ENCODE measurements at places on chromosomes 4 and X.
A peak's percentile ranks its signal among the peaks of the same experiment; 100 is the strongest.

DNA sequence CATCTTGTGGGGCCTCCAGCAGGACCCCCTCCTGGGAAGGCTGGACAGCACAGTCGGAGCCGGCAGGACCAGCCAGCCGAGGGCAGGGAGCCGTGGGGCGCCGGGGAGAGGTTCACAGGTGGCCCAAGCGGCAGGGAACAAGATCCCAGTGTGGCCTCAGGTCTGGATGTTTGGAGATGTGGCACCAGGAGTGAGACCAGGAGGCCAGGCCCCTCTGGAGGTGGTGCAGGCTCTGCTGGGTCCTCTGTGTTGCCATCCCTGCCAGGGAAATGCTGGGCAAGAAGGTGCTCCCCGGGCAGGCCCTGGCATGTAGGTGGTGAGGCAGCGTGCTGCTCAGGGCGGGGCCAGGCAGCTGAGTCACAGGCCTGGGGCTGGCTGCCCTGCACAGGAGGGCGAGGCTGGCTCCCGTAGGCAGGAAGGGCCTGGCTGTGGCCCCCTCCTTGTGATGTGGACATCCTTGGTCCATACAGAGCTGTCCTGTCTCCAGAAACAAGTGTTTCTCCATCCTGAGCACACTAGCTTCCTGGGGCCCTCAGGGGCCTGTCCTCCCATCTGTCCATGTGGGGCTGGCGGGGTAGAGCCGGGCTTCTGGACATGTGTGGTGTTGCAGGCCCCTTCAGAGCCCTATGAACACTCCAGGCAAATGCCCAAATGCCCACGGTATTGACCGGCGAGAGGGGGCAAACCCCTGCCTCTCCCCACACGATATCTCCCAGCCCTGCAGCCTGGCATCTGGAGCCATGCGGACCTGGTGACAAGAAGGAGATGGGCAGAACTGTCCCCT lies 4.8 kb upstream of the HGFAC start:
- DNase-seq = peak; percentile 43

GRCh38 chr4:25937801-25938200 lies 23.8 kb downstream of the SMIM20 start:
- DNase-seq = no peak

DNA sequence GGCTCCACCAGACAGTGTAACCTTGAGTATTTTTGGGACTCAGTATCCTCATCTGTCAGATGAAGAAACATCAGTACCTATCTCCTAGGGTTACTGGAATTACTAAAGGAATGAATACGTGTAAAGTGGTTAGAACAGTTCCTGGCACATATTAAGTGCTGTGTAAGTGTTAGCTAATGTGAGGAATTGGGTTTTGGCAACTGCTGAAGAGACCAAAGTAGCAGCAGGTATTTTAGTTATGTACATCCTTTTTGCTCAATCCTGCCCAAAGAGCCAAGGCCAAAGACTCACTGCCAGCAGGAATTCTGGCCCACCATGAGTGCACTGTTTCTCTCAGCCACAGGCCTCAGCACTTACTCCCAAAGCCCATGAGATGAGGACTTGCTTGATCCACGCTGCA lies 16.7 kb upstream of the MCF2 start:
- no peak for DNase-seq

GRCh38 chr4:109912706-109913595 lies at the start of gene EGF:
Gene EGF (plus strand): TSS chr4:109912883. CDS start chr4:109913336, 453 bp downstream.
- DNase-seq = peak; percentile 15

GRCh38 chr4:5878359-5878758 lies 14.5 kb downstream of the CRMP1 start:
- DNase-seq = no peak

DNA sequence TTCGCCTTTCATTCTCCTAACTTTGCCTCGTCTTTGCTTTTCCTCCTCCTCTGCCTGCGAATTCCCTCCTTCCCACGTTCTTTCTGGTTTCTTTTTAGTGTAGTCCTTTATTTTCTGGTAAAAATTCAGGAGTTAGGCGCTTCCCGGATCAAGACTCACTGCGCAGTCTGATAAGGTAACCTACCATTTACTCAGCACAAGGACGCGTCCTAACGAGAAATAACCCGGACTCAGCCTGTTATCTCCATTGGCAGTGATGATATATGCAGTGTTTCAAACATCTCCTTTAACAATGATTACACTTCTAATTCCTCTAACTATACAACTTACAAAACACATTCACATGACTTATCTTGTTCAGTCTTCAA lies 357 bp upstream of the ETNPPL start:
- DNase-seq = no peak

DNA sequence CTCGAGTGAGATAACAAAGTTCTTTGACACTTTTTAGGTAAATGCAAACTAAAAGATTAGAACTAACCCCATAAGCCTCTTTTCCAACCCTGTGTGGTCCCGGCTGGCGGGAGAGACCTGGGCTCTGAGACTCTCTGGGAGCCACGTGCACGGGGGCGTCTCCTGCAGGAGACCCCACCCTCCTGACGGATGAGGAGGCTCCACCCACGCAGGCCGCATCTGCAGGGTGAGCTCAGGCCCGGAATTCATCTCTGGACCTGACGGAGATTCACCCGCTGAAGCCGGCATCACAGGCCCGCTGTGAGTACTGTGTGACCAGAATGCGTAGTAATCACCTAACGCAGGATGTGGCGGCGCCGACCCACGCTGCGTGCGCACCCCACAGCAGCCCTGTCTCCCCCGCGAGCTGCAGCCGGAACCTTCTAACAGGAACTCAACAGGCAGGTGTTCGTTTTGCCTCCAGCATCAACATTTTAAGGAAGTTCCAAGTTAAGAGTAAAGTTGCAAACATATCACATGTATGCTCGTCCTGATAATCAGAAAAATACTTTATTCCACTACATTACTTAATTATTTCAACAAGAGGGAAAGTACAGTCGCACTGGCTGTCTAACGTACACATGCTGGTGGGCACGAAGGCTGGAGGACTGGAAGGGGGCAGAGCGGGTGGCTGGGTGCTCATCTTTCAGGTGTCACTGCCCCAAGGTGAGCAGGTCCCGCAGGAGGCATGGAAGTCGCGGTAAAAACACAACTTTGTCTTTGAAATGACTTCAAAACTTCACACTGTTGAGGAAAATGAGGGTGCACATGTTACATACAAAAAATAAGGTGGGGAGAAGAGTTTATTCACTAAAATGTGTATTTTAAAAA lies 44.5 kb downstream of the FGFRL1 start:
- DNase-seq = no peak

- DNase-seq = no peak
These were observed 1378.2 kb downstream of the STIM2 start for GRCh38 chr4:28238876-28239275.

- DNase-seq = no peak
These were observed 66.9 kb downstream of the CISD2 start for GRCh38 chr4:102935716-102936115.

- no peak for DNase-seq
These were observed 350.8 kb upstream of the GRIA3 start for GRCh38 chrX:122833230-122833629.

GRCh38 chr4:108570993-108571569 lies 49.3 kb upstream of the RPL34 start:
- DNase-seq = no peak

GRCh38 chr4:65670331-65671031 lies at the start of gene EPHA5:
Gene EPHA5 (minus strand): TSS chr4:65670489. CDS start chr4:65669742, 747 bp downstream.
- DNase-seq = peak; percentile 86

GRCh38 chr4:157824021-157824420 lies 348.8 kb downstream of the GASK1B start:
- DNase-seq = no peak

- no peak for DNase-seq
These were observed 16.2 kb upstream of the PUDP start for GRCh38 chrX:7164174-7164573.

DNA sequence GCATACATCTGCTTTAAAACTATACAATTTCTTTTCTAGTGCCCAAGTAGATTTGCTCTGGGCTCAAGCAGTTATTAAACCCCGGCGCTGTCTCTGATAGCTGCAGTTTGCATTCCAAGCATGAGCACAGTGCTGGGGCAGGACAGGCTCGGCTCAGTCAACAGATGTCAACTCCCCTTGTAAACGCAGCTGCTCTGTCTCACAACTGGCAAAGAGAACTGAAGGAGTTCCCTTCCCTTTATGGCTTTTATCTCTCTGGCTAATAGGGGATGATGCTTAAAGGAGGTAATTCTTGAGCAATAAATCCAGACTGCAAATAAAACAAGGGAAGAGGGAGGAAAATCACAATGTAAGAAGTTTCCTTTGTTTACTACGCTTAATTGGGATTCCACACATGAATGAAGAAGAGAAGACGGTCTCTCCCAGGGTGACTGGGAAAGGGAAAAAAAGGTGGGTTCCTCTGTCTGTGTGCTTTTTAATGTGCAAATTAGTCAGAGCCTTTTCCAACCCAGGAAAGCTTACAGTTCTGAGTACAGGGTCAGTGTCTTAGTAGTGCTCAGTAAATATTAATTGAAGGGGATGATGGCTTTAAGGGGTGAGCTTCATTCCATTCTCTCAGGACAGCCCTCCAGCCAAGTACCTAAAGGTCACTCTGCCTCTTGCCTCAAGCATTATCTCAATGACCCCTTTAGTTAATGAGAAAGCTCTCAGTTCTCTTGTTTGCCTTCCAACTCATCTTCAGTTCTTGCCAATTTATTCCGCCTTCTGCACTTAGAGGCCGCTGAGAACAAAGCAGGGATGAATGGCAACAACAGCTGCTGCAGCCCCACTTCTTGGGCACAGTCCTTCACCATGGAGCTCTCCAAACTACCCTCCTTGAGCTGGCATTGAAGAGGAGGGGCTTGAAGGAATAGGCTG lies 155.7 kb upstream of the JADE1 start:
- peak; percentile 61 for DNase-seq

DNA sequence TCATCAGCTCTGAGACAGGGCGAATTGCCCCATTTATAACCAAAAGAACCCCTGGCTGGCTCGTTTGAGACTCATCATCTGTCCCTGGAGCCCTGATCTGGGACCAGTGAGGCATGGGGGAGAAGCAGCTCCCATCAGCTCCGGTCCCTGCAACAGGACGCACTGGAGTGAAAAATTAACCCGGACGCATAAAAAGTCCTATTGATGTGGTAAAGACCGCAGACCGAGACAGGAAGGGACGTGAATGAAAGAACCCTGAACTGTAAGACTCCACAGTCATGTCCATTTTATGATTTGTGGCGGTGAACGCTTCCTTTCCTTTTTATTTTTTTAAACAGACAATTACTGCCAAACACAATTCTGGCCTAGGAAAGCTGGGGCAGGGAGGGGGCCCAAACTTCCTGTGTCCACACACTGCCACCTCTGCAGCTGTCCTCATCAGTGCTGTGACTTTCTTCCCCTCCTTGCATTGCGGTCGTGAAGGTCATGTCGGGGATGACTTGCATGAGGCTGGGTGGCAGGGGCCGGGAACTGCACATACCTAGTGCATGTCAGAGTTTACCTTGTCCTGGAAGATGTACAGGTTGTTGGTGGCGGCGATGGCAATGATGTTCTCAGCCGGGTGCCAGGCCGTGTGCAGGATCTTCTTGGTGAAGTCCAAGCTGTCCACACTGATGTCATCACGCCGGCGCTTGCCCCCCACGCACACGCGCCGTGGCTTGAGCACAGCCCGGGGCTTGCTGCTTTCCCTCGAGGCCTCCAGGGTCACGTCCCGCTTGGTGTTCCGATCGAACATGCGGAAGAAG lies 53.3 kb downstream of the WFS1 start:
- no peak for DNase-seq

- no peak for DNase-seq
These were observed 7.2 kb downstream of the GSTCD start for GRCh38 chr4:105715692-105716278.

- DNase-seq = no peak
These were observed 72.9 kb downstream of the MED28 start for GRCh38 chr4:17687237-17687857.

GRCh38 chrX:44101281-44101680 lies 128.1 kb upstream of the NDP start:
- no peak for DNase-seq

Measured in head of caudate nucleus (tissue), 42 donors.